ENCODE measurements at places on chromosomes 3 and 15.
A peak's percentile ranks its signal among the peaks of the same experiment; 100 is the strongest.

DNA sequence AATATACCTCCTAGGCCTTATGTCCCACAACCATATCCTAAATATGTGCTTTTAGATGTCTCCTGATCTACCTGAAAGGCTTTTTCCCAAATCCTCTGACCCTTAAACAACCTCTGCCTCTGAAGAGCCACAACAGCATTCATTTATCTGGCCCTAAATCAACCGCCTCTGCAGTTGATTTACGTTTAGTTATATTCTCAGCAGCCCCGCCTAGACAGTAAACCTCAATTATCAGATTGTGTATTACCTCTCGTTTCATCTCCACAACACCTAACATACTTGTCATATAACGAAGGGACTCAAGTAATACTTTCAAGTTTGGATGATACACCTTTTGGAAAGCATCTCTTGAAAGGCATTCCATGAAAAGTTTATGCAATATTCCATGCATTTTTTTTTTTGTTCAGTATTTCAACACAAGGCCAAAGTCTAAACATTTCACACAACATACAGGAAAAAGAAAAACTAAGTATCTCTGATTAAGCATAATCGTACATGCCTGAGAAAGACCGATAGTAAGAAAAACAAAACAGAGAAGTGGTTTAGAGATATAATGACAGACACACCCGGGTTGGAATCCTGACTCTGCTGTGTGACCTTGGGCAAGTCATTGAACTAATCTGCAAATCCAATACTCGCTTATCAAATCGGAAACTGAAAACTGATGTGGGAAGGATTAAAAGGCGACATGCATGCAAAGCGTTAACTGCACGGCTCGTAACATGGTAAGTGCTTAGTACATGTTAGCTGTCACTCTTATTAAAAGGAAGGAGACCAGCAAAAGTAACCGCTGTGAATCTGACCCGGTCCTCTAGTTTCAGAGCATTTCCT is 778 bp downstream of the CRBN start:
- DNase-seq: peak; percentile 2

DNA sequence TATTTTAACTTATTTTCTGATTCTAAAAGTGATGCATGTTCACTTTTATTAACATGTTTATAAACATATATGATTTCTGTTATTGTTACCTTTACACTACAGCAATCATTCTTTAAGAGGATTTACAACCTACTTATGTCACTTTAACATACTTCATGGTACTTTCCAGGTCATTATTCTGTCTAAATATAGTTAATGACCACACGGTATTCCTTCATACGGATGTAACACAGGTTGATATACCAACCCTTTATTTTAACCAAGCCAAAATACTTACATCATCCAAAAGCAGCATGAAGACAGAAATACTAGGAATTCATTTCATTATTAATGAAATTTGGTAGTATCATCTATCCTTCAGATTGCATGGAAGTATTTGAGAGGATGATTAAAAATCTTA is 18.6 kb downstream of the PIK3R4 start:
- no peak for DNase-seq

DNA sequence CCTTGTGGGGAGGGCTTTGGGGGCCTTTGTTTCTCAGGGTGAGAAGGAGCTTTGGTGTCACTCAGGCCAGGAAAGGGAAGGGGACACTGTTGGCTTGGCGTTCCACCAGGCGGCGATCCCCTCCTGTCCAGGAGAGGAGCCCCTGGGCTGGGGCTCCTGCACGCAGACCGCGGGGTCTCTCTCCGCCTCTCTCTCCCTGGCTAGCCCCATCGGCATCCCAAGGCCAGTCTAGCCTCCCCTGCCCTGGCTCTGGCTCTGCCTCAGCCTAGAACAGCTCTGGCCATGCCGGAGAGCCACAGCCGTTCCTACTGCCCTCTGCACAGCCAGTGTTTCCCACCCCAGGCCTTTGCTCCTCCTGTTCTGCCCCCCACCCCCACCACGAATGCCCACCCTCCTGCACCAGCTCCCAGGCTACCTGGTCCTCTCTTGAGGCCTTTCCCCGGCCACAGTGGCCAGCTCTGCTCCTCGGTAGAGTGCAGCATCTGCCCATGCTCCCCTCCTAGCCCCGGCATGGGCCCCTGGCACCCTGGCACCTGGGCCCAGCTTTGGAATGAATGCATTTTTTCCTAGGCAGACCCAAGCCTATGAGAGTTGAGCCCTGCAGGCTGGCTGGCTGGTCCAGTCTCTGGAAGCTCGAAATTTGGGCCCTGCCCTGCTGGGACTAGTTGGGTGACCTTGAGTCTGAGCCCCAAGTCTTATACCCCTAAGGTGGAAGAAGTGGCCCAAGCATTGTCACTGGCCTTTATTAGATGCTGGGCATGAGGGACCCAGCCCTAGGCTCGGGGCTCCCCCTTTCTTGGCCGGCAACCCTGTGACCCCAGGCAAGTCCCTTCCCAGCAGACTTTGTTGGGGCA is 2.4 kb downstream of the PLXNA1 start:
- DNase-seq: no peak

GRCh38 chr3:150333477-150333876 is 74.6 kb upstream of the TSC22D2 start:
- no peak for DNase-seq

DNA sequence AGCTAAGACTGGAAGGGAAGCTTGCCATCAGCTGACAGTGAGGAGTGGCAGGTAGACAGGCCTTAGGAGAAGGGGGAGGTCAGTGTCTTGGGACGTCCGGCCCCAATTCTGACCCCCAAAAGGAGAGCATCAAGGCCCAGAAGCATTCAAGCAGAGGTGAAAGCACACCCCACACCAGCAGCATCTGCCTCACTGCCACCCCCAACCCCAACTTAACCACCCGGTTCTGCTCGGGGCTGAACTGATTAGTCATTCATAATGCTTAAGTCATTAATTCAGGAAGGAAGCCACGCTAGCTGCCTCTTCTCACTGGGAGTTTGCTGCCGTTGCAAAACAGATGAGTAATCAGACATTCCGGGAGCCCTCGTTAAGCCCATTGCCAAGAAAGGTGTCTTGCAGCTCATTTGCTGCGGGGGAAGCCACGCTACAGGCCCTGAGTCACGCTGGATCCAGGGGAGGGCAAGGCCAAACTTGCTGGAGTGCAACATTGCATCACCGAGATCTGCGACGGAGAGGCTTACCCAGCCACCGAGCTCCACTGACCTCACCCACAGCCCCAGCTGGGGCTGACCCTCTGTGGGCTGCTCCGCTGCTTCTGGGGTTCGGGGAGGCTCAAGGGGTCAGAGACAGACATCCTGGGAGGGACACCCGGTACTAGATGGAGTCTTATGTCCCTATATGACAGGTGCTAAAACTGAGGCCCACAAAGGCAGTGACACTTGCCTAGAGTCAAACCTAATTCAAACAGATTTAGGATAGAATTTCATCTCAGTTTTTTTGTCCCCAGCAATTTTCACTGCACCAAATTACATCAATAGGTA is 46.4 kb upstream of the HES1 start:
- peak; percentile 100 for DNase-seq

DNA sequence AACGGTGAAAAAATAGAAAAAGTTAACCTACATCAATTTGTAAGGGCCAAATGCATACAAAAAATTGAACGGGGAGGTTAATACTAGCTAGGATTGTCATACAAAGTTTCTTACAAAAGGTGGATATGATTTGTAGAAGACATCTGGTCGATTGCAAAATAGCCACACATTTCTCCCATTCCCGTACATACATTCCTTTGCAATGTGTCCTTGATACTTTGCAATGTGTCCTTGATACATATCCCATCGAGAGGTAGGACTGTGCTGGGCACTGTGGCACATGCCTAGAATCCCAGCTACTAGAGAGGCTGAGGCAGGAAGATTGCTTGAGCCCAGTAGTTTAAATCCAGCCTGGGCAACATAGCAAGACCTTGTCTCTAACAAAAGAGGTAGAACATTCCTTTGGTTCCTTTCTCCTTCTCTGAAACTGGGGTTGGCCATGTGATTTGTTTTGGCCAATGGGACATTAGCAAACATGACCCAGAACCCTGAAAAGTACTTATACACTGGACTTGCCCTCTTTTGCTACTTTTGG is 9.5 kb downstream of the TTBK2 start:
- DNase-seq: no peak

DNA sequence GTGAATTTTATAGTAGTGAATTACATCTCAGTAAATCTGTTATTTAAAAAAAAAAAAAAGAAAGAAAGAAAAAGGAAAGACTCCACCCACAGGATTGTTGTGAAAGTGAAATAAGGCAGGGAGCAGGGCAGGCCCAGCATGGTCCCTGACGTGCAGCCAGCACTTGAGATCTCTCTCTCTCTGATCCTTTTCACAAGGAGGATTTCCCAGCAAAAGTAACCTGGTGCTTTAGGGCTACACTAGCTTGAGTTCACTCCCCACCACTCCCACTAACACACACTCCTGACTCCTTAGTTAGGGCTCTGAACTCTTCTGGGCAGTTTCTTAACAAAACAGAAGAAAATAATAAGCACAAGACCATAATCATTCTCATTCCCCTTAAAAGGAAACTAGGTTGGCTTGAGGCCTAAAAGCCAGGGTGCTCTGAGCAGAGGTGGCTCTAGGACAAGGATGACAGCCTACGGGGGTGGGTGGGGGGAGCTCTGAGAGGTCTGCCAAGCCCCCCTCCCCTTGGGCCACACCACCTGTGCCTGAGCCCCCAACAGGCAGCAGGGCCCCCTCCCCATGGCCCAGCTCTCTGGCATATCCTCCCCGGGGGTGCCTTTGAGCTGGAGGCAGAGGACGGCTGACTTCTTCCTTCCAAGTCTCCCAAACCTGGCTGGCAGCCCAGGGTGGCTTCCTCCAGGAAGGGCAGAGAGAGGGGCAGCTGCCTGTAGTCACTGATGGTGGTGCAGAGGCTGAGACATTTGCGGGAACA is 856 bp downstream of the TMEM40 start:
- DNase-seq: peak; percentile 61

DNA sequence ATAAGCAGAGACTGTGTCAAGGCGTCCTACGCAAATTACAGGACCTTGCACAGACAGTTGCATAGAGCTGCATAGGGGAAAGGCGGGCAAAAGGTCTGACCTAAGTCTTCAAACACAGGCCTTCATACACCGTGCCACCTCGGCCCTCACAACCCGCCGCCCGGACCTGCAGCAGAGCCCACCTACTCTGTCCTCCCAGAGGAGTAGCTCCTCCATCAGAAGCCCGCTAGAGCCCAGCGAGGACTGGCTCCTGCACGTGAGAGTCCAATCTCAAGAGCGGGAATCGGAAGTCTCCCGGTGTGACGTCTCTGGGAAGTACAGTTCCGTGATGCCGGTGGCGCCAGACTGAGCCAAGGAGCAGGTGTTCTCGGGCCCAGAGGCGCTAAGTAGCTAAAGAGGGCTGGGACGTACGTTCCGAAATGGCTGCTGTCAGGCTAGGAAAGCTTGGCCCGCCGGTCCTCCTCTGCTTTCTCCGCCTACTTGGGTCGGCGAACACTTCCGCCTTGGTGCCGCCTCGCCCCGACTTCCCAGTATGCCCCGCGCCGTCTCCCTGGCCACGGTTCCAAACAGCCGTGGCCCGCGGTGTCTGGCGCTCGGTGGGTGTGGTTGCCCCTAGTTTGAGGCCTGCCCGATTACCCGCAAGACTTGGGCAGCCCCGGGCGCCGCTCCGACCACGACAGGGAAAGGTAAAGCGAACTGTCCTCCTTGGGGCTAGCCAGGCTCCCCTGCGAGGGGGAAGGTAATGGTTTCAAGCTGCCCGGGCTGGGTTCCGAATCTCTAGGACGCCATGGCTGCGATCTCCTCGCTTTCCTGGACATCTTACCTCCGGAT is at the start of the genes ASTE1 and NEK11:
Gene ASTE1 (minus strand): TSS at position 505 of the 831 bp plus-strand sequence. CDS start 1,519 bp downstream, outside the sequence.
Gene NEK11 (plus strand): TSS at position 557 of the 831 bp plus-strand sequence. CDS start 2,832 bp downstream, outside the sequence.
- peak; percentile 89 for DNase-seq

- no peak for DNase-seq
These were observed 122.9 kb downstream of the DLG1 start for GRCh38 chr3:197175503-197175902.

DNA sequence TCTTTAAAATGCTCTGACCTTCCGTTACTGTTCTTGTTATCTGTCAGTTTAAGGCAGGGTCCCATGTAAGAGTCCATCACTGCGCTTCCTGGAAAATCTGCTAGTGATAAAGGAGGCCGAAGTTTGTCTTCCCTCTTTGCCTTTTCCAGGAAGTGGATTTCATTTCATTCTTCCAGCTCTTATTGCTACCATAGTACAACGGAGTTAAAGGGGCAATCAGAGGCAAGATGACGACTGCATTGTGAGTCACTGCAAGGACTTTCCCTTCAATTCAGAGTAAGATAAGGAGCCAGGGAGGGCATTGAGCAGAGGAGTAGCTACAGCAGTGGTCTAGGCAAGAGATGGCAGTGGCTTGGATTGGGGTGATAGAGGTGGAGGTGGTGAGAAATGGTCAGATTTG is 17.2 kb upstream of the DET1 start:
- DNase-seq: no peak

GRCh38 chr15:85639752-85640381 is 154.9 kb downstream of the KLHL25 start:
- peak; percentile 67 for DNase-seq

- no peak for DNase-seq
These were observed 104.2 kb upstream of the SPRED1 start for GRCh38 chr15:38148471-38148870.

DNA sequence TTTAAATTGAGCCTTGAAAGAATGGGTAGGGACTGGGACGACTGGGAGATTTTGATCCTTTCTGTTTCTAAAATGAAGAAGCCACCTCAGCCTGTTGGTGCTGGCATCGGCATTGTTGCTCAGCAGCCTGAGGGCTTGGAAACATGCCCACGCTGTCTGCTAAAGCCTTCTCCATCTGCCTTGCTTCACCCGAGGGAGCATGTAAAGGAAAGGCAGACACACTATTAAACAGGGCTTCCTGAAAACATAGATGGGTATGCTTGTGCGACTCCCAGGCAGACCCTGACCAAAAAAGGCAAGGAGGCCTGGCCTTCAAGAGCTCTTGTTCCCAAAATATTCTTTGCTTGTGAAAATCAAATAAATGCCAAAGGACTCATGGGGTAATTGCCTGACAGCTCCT is 84.2 kb upstream of the SLC4A7 start:
- DNase-seq: peak; percentile 16

- DNase-seq: no peak
These were observed 9.9 kb downstream of the RBP1 start for GRCh38 chr3:139529662-139530061.

GRCh38 chr3:87125116-87125515 is 102.0 kb upstream of the CHMP2B start:
- no peak for DNase-seq

GRCh38 chr15:70031713-70032112 is 66.0 kb downstream of the TLE3 start:
- no peak for DNase-seq

DNA sequence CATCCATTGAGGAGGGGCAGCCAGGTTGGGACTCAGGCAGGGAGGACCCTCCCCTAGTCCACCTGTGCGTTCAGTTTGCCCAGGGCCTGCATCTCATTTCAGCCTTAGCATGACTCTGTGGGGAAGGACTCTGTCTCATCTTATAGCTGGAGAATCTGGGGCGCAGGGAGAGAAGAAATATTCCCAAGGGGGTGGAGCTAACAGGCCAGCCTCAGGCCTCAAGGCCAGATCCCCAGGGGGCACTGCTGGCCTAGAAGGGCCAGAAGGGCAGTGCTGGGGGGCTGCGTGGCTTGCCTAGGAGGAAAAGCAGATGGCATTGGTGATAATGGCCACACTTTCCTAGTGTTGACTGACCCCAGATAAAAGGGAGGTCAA is 10.9 kb downstream of the AMOTL2 start:
- no peak for DNase-seq
